ENCODE measurements at places on chromosomes 5 and 9. TPM values are rescaled to one million over a fixed set of nuclear protein-coding genes. Genes with fewer than 3 reads are reported as not detected.

DNA sequence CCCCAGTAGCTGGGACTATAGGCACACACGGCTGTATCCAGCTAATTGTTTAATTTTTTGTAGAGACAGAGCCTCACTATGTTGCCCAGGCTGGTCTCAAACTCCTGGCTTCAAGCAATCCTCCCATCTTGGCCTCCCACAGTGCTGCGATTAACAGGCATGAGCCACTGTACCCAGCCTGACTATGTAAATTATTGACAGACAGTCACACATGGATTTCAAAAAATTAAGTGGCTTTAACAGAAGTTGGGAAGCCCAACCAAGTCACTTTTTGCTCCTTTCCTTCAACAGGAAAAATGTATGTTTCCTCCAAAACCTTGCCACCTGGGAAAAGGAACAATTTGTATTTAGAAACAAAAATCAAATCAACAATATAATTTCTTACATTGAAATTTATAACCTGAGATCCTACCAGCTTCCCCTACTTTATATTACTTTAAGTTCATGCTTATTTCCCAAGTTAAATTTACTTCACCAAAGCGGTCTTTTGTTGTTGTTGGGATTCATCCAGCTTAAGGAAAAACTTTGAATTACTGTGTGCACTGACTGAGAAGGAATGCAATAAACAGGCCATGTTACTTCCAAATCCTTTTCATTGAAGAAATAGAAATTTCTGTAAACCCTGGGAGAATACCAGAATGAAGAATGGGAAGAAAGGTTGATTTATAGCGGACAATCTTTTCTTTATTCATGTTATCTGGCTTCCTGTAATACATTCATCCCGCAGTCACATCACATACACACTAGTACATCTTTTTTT, 8.6 kb downstream of the PCA3 start:
- peak; percentile 24 for DNase-seq

Gene PCDHGA7
- total RNA-seq: 7.5 TPM

Gene WDR38
- total RNA-seq: not detected

Gene CCL28
- total RNA-seq: 2.3 TPM

- no peak for DNase-seq
Observed at GRCh38 chr5:83294246-83294645, 177.3 kb upstream of the VCAN start.

Gene FSTL4
- total RNA-seq: 0.78 TPM

DNA sequence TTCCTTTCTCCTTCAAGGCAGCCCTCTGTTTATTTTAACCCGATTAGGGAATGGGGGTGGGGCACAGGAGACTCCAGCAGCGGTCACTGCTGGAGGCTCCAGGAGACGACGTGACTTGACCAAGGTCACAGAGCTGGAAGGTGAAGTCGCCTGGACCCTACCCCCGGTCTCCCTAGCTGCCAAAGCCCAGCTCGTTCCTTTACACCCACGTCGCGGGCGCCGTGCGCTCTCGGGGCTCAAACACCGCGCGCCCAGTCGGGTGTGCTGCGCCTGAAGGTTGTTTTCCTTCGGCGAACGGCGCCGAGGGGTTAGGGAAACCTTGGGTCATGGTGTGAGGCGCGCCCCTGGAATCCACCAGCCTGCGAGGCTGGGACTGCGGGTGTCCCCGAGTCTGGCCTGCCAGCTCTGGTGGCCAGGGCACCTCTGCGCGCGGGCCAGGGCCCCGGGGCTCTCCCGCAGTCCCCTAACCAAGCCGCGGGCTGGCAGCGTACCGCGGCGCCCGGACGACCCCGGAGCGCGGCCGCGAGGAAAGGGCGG, 747 bp upstream of the UNC5A start:
- no peak for DNase-seq

GRCh38 chr5:132417889-132418485, 48.5 kb downstream of the SLC22A5 start:
- peak; percentile 91 for DNase-seq

GRCh38 chr9:73371801-73372200, 220.1 kb downstream of the ANXA1 start:
- no peak for DNase-seq

GRCh38 chr5:17748941-17749340, 114.7 kb downstream of the TAF11L14 start:
- DNase-seq: no peak

GRCh38 chr5:56191656-56192055, 41.5 kb downstream of the ANKRD55 start:
- no peak for DNase-seq

GRCh38 chr5:133704411-133704810, 92.1 kb upstream of the FSTL4 start:
- no peak for DNase-seq

- DNase-seq: no peak
Observed at GRCh38 chr5:128093368-128093767, 9.8 kb downstream of the SLC12A2 start.

GRCh38 chr5:155689406-155689805, 637.6 kb upstream of the SGCD start:
- no peak for DNase-seq

DNA sequence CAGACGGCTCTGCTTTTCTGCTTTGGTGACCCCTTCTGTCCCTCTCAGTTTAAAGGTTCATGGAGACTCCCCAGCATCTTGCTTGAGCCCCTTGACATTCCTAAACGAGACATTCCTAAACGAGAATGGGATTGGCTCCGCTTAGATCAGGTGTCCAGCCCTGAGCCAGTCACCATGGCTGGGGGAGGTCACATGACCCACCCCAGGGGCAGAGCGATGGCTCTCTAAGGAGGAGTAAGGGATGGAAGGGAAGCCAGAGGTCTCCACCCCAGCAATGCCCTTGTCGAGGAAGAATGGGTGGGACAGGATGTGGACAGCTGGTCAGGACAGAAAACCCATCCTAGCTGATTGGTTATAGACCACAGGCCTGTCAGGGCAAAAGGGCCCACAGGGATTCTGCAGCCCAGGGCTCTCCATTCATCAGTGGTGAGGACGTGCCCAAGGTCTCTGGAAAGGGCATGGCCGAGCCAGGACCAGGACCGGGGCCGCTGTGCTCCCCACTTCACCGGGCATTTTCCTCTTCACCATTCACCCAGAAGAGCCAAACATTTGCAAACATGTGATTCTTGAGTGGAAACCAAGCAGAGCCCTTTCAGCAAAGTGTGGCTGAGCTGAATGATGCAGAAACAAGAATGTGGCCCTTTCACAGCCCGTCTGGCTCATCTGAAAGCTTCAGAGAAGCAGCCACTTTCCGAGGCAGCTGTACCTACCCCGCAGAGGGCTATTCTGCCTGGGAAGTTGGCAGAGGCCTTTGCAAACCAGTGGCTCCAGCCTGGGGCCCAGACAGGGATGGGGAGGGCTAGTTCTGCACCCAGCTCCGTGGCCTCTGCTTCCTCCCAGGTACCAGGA, 19.8 kb upstream of the AIF1L start:
- no peak for DNase-seq

Gene NELFB
- total RNA-seq: 73.2 TPM

GRCh38 chr5:106956886-106957285, 713.9 kb downstream of the EFNA5 start:
- no peak for DNase-seq

DNA sequence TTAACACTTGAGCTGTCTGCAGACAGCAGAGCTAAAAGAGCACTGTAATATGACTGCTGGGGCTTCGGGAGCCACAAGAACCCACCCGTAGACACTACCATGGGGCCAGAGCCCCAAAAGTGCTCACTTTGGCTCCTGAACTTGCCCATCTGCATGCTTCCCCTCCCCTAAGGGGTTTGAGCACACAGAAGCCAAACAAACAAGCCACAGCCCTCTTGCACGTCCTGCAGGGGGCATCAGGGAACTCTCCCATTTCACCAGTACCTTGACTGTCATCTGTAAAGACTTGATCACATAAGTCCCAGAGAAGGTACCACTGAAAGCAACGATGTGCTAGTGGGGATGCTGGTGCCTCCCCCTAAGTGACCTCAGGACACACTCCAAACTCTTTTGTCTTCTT, 681.8 kb downstream of the SEMA5A start:
- DNase-seq: no peak

Gene TMEM245
- total RNA-seq: 134 TPM
